ENCODE measurements at places on chromosomes 13 and 19.

GRCh38 chr13:21133077-21133476, 43.3 kb downstream of the SKA3 start:
- DNase-seq = no peak

GRCh38 chr19:8468761-8469373, 24.1 kb downstream of the HNRNPM start:
- DNase-seq = no peak

GRCh38 chr13:33110713-33111413, 94.6 kb downstream of the KL start:
- no peak for DNase-seq

DNA sequence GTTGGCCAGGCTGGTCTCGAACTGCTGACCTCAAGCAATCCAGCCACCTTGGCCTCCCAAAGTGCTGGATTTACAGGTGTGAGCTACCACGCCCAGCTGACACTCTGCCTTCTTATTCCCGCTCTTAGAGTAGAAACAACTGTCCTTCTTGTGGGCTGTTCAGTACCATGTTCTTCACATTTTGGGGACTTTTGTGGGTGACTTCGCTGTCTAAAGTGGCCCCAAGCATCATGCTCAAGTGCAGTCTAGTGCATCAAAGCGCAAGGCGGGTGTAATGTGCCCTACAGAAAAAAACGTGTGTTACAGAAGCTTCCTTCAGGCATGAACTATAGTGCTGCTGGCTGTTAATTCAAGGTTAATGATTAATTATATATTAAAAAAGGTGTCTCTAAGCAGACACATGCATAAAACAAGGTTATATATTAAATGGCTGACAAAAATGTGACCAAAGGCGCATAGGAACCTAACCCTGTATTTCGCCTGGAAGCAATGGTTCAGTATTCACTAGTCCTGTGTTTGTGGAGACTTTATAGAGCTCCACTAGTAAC, 38.3 kb downstream of the ABCC4 start:
- DNase-seq = no peak

DNA sequence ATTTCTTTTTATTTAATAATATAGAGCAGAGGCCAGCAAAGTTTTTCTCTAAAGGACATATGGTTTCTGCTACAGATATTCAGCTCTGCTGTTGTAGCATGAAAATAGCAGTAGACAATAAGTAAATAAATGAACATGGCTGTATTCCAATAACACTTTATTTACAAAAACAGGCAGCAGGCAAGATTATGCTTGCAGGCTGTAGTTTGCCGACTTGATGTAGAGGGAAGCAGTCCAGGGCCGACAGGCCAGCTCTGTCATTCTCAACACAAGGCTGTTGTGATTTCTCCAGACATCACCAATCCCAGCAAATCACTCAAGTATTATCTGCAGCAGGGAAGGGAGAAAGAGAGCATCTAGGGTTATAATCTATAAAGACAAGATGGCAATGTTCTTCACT, 1062.5 kb upstream of the PCDH9 start:
- no peak for DNase-seq

GRCh38 chr19:15529774-15530372, 21.5 kb downstream of the CYP4F22 start:
- no peak for DNase-seq

GRCh38 chr13:23411220-23411619, 22.3 kb downstream of the SACS start:
- DNase-seq = no peak

DNA sequence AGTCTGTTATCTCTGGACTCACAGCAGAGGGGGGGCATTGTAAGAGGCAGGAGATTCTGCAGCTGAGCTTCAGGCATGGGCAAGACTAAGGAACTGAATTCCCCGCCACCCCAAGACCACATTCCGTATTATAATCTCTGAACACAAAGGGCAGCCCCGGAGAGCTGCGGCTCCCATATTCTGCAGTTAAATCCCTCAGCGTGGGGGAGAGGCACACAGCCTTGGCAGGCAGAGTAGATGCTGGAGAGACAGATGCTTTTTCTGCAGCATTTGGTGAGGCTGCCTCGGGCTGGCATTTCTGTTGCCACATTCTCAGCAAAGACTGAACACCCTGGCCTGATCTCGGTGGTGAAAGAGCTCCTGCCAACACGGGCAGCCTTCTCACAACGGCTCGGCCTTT, 12.9 kb downstream of the CHAF1A start:
- no peak for DNase-seq

GRCh38 chr13:97521726-97522125, 87.8 kb downstream of the RAP2A start:
- peak; percentile 71 for DNase-seq

GRCh38 chr13:40498461-40498860, 168.0 kb downstream of the FOXO1 start:
- no peak for DNase-seq

- peak; percentile 18 for DNase-seq
Measured at GRCh38 chr13:110914081-110914330, 863 bp downstream of the ANKRD10 start.

DNA sequence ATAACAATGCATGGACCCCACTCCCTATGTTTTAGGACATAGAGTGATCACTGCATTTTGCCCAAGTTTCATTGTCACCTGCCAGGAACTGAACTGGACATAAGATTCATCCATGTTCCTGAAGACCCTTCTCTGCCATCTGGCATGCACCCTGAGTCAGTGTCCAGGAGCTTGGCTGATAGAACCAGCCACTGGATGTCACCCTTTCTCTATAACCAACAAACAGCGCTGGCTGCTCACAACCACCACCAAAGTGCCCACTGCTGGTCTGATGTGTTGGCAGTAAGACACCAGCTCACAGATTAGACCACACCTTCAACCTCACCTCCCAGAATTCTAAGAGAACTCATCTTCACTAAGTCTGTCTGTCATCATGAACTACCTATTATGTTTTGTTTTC, 333.4 kb downstream of the ITGBL1 start:
- DNase-seq = peak; percentile 74

DNA sequence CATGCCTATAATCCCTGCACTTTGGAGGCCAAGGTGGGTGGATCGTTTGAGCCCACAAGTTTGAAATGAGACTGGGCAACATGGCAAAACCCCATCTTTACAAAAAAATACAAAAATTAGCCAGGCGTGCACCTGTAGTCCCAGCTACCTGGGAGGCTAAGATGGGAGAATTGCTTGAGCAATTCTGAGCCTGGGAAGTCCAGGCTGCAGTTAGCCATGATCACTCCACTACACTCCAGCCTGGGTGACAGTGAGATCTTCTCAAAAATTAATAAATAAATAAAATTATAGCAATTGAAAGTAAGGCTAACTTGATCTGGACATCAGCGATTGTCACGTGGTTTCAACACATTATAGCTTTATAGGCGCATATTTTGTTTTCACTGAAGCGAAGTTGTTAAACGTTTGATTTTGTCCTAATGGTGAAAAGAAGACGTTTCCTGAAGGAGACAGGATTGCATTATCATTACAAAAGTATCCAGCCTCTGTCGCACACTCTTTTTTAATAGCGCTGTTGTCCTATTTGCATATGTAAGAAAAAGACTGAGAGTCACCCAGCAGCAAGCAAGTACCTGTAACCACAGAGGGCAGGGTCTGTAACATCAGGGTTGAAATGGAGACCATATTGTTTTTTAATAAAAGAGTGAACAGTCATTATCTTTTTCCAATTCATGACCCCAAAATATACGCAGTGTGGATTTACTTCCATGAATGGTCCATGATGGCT, 335.7 kb downstream of the DCT start:
- DNase-seq = no peak

DNA sequence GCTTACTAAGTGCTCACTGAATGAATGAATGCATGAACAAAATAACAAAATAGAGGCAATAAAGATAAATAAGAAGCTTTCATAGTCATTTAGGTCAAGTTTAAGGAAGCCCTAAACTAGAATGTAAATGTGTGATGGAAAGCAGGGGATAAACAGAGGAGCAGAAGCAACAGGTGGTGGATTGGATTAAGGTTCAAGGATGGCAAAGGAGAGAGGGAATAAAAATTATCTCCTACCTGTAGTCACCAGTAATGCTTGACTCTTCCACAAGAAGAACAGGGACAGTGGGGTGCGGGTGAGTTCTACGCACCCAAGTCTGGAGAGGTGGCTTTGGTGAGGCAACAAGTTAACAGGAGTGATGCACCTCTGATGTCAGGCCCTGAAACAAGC, 212.4 kb downstream of the ZIC5 start:
- DNase-seq = no peak

- DNase-seq = no peak
Measured at GRCh38 chr19:49297403-49297802, 27.6 kb downstream of the SLC6A16 start.

- DNase-seq = no peak
Measured at GRCh38 chr13:79226938-79227337, 179.1 kb downstream of the RBM26 start.

GRCh38 chr13:84686458-84686857, 804.2 kb upstream of the SLITRK1 start:
- DNase-seq = no peak

DNA sequence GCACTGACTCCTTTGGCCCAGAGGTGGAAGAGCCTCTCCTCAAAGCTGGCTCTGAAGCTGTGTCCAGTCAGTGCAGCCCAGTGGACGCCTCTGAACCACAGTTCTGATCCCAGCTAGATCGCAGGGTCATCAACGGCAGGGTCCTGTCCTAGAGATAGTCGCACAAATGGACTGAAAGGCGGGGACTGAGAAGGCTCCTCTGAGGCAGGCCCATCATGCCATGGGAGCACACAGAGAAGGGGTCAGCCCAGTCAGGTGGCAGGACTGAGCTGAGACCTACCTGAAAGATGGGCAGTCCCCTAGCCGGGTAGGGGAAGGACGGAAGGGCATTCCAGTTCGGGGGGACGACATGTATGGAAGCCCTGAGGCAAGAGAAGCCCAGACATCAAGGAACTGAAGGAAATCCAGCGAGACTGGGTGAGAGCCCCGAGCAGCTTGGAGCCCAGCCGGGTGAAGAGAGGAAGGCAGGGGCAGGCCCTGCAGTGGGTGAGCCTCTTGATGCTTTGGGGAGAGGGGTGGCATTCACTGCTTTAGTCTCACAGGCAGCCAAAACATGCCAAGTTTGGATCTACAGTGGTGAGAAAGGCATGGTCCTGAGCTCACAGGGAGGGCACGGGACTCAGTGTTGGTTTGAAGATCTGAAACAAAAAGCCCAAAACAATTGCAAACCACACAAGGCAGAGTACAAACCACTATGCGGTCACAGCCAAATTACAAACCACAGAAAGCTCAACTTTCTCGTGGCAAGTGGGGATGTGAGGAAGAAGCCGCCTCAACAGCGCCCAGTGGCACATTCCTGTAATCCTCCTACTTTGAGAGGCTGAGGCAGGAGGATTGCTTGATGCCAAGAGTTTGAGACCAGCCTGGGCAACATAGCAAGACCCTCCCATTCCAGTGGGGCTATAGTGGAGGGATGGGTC, 10.0 kb downstream of the CALM3 start:
- no peak for DNase-seq

DNA sequence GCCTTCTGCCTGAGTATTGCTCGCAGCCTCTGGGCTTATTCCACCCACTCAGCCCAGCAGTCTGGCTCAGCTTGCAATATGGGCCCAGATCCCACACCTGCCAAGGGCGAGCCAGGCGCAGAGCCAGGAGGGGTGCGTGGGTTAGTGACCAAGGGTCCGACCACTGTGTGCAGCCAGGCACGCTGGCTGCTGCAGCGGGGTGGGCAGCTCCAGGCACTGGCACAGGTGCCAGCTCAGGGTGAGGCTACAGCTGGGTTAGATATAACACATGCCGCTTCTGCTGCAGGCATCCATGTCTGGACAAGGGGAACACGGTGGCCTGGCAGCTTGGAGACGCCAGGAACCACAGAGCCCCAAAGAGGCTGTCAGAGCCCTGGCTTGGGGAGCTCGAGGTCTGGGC, 12.6 kb upstream of the URAD start:
- DNase-seq = no peak

GRCh38 chr19:49064029-49064629, 489 bp downstream of the NTF4 start:
- DNase-seq = no peak

- no peak for DNase-seq
Measured at GRCh38 chr19:32017176-32017953, 328.0 kb upstream of the ZNF507 start.

- DNase-seq = no peak
Measured at GRCh38 chr19:38657633-38658222, 10.3 kb downstream of the ACTN4 start.

- DNase-seq = no peak
Measured at GRCh38 chr19:2549701-2550191, 73.8 kb downstream of the GADD45B start.

DNA sequence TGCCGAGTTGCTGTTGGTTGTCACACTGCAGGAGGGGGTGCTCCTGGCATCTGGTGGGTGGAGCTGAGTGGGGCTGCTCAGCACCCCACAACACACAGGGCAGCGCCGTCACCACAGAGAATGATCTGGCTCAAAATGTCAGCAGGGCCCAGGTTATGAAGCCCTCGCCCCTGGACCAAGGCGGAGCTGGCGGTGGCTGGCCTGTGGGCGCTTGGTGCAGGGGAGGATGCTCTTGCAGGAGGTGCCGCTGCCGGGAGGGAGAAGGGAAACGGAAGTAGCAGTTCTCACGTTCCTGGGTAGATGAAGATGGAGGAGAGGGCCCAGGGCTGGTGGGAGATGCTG, 14.2 kb upstream of the LENG8 start:
- no peak for DNase-seq

- no peak for DNase-seq
Measured at GRCh38 chr13:70694996-70695715, 586.9 kb upstream of the KLHL1 start.

DNA sequence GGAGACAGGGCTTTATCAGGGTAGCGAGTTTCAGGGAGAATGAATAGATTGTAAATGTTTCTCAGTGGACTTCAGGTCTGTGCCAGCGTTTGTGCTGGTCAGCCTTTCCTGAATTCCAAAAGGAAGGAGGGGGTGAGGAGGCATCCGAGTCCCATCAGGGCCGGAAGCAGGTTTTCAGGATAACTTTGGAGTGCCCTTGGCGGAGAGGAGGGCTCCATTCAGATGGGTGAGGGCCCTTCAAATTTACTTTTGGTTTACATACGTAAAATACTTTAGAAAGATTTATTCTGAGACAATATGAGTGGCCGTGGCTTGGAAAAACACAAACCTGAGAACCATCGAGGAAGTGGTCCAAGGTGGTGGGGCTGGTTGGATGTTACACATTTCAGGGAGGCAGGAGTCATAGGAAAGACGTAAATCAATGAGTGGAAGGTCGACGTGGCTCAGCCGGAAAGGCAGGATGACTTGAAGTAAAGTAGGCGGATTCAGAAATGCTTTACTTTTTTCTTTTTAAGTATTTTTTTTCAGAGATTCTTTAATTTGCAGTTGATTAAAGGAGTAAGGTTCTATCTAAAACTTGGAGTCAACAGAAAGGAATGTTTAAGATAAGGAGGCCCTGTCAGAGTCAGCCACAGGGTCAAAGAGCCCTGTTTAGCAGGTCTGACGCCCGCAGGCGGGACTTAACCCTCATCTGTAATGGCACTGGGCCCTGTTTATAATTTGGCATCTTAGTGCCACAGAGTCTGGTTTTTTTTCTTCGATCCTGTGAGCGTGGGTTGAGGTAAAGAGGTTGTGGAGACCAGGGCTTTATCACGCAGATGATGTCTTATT, 32.8 kb downstream of the ATP11A start:
- DNase-seq = no peak

- DNase-seq = no peak
Measured at GRCh38 chr13:28426381-28426780, 68.5 kb downstream of the FLT1 start.

- DNase-seq = no peak
Measured at GRCh38 chr13:104553186-104553585, 1487.0 kb upstream of the SLC10A2 start.

- no peak for DNase-seq
Measured at GRCh38 chr19:35109395-35110112, 6.1 kb upstream of the FXYD3 start.

Data from SHP77 treated with DMSO at 0.1 percent for 48 hours (cell line).